RPMI7951 (cell line): ENCODE measurements at places on chromosomes 7 and 10. TPM values are rescaled to one million over a fixed set of nuclear protein-coding genes. Genes with fewer than 3 reads are reported as not detected.

DNA sequence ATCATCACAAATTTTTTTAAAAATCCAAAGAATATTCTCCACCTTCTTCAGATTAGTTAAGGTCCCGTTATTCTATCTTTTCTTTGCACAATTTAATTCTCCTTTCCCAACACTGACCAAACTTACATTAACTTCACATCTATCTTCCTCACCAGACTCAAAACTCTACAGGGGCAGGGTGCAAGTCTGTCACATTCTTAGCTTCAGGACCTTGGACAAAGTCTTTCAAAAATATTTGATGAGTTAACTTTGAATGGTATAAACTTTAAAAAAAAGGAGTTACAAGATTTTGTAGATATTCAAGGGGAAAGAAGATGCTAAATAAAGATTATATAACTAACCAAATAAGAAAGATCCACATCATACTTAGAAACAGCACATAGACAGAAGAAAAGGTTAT lies 132.7 kb downstream of the ZNF438 start:
- no peak for DNase-seq

DNA sequence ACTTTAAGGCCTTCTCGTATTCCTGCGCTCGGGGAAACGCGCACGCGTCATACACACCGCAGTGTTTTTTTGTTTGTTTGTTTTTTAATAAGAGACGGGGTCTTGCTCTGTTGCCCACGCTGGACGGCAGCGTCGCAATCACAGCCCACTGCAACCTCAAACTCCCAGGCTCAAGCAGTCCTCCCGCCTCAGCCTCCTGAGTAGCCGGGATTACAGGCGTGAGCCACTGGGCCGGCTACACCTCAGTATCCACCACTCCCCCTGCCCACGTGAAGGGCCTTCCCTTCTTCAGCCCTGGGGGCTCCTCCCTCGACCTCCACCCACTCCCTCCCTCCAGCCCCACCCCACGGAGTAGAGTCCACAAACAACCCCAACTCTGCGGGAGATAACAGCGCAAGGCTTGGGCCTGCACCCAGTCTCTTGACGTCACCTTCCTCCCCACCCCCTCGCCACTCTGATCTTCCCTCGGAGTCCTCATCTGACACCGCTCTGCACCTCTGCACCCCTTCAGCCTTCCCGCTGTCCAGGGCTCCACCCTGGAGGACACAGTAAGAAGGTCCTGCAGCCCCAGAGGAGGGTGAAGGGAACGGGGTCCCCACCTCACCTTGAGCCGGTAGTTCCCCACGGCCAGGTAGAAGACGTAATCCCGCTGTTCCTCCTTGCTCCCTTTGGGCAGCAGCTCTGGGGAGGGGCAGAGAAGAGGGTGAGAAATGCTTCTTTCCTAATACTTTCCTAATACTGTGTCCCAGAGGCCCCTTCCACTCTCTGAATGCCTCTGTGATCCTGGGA lies 2.8 kb upstream of the CLDN15 start:
- DNase-seq, result no peak

Gene HEPACAM2
- total RNA-seq, result not detected in 2 replicates

GRCh38 chr7:137636376-137636775 lies 210.4 kb downstream of the DGKI start:
- peak; percentile 46 for DNase-seq

DNA sequence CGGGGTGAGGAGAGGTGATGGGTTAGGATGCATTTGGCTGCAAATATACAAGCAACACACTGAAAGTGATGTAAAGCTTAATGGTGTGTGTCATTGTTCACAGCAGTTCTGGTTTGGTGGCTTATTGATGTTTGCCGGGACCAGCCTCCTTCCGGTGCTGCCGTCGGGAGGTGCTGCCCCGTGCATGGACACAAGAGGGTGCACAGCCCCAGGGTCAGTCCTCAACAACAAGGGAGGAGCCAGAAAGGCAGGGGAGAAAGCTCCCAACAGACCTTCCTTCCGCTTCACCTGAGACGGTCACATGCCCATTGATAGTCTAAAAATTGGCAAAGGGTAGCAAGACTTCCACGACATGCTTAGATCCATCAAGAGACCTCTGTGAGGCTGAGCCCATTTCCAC lies 9.5 kb downstream of the RNF32 start:
- DNase-seq, result peak; percentile 39

Gene ANKRD61
- total RNA-seq, result 0.12 and 0.20 TPM in 2 replicates

GRCh38 chr7:39453743-39454355 lies 112.4 kb upstream of the YAE1 start:
- peak; percentile 62 for DNase-seq

DNA sequence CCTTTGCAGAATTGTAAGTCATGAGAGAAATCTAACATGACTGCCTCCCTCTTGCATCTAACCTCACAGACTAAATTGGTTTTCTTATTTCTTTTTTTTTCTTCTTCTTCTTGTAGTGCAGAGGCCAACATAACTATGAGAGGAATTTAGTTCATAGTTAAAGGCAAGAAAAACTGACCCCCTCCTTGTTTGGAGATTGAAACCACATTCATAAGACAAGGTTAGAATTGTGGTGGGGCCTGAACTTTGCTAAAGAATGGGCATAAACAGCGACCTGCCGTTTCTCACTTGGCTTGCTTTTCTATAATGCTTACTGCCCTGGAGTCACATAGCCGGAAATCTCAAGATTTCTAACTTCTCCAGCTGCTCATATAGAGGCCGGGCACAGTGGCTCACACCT lies 2.4 kb upstream of the POLM start:
- no peak for DNase-seq

Gene TEX47
- total RNA-seq, result not detected in 2 replicates

GRCh38 chr10:79184145-79184625 lies 115.4 kb downstream of the ZMIZ1 start:
- peak; percentile 86 for DNase-seq

- DNase-seq, result peak; percentile 56
Measured at GRCh38 chr7:50336894-50337703, 32.6 kb downstream of the IKZF1 start.

GRCh38 chr7:14321947-14322346 lies 332.5 kb upstream of the ETV1 start:
- no peak for DNase-seq
